Kidney (tissue), 22 donors: ENCODE measurements at places on chromosomes 2 and 18. TPM values are rescaled to one million over a fixed set of nuclear protein-coding genes. Genes with fewer than 3 reads are reported as not detected.

DNA sequence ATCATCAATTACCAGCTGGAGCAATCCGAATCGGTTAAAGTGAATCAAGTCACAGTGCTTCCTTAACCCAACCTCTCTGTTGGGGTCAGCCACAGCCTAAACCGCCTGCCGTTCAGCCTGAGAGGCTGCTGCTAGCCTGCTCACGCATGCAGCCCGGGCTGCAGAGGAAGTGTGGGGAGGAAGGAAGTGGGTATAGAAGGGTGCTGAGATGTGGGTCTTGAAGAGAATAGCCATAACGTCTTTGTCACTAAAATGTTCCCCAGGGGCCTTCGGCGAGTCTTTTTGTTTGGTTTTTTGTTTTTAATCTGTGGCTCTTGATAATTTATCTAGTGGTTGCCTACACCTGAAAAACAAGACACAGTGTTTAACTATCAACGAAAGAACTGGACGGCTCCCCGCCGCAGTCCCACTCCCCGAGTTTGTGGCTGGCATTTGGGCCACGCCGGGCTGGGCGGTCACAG, 496 bp upstream of the ITGA4 start:
- no peaks in the 10 kb centered on the region for H3K36me3 ChIP-seq
- H3K4me3 ChIP-seq = peak overlapping the region; percentile 12
- no peak overlapping the region for H3K27ac ChIP-seq
- peak; percentile 46 for DNase-seq
- H3K4me1 ChIP-seq = peaks cover 7% of the 10 kb centered on the region
- no peaks in the 10 kb centered on the region for H3K27me3 ChIP-seq

The G6PC2 gene
- polyA plus RNA-seq = not detected

The KCNG2 gene
- not detected for polyA plus RNA-seq

- peak; percentile 43 for DNase-seq
- H3K4me1 ChIP-seq = no peaks in the 10 kb centered on the region
- no peak overlapping the region for H3K4me3 ChIP-seq
- H3K27ac ChIP-seq = no peak overlapping the region
- H3K27me3 ChIP-seq = no peaks in the 10 kb centered on the region
Measured at GRCh38 chr2:150873396-150873772, 385.9 kb upstream of the RND3 start.
